Ovary (tissue), 10 donors: ENCODE measurements at places on chromosomes 5 and 9. TPM values are rescaled to one million over a fixed set of nuclear protein-coding genes. Genes with fewer than 3 reads are reported as not detected.

GRCh38 chr9:6616951-6617602 is 28.5 kb downstream of the GLDC start:
- no peak for DNase-seq

- DNase-seq: no peak
Observed at GRCh38 chr5:35856765-35857351, at the start of gene IL7R. IL7R (plus strand) TSS chr5:35856891; CDS start chr5:35856978, 87 bp downstream.

DNA sequence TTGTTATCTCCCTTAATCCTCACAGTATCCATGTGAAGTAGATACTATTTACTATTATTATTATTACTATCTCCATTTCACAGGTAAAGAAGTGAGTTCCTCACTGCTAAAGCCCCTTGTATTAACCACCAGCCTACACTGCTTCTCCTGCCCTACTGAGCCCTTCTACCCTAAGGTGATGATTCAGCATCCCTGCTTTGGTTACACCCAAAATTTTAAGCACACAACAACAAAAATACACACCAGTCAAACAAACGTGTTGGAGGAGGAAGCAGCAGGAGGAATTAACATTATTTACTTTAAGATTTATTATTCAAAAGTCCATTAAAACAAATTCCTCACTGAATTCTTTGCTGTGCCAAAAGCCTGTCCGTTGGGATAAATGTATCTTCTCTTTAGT is 370.2 kb upstream of the BRINP1 start:
- DNase-seq: no peak

- DNase-seq: peak; percentile 11
Observed at GRCh38 chr9:100099722-100100042, 639 bp downstream of the INVS start.

DNA sequence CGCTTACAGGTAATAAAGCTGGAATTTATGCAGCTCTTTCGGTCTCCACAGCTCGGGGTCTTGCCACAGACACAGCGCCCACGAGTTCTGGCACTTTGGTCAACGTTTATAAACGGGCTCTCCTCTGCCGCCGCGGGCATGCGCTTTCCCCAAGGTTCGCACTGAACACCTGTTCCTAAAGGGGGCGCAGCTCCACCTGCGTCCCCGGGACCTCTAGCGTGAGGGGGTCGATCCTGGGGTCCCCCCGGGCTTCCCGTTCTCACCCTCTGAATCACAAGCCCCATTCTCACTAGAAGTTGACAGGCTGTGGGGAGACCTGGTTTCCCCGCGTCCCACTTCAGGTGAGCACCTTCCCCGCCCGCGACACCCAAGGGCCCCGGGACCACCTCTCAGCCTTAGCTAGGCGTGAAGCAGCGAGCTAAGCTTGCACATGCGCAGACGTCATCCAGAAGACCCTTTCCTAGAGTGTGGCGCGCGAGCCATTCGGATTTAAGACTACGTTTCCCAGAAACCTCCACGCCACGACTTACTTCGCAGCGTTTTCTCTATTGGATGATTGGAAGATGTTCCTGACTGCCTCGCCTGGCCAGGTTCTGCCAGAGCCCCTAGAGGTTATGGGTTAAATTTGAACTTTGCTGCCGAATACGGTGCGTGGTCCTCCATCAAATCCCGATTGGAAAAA is 21.3 kb upstream of the ZNF782 start:
- DNase-seq: no peak

DNA sequence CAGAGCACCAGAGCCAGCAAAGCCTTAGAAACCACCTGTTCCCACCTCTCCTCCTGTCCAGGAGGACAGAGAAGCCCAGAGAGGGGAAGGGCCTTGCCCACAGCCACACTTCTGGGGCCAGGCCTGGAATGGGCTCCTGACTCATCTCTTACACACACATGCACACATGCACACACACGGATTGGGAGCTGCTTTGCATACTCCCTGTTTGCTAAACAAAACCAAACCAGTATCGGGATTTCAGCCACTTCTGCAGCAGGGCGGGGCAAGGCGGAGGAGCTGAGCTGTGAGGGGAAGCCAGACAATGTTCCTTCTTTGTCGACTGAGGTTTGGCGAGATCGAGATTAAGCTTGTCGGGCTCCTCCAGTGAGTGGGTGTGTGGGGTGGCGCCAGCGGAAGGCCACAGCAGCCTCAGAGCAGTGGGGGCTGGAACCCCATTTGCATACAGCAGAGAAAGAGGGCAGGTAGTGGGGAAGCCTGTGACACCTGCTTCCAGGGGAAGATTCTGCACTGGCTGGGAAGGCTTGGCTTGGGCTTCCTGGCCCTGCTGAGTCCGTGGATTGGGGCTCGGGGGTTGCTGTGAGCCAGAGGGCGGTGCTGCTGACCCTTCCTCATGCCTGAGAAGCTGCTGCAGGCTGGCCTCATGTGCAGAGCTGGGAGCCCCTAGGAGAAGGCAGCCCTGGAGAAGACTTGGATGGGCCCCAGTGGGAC is 16.1 kb downstream of the GFI1B start:
- no peak for DNase-seq

GRCh38 chr9:110257097-110257841 is 962 bp upstream of the TXN start:
- peak; percentile 17 for DNase-seq

- DNase-seq: no peak
Observed at GRCh38 chr5:97735209-97735608, 552.2 kb upstream of the RIOK2 start.

DNA sequence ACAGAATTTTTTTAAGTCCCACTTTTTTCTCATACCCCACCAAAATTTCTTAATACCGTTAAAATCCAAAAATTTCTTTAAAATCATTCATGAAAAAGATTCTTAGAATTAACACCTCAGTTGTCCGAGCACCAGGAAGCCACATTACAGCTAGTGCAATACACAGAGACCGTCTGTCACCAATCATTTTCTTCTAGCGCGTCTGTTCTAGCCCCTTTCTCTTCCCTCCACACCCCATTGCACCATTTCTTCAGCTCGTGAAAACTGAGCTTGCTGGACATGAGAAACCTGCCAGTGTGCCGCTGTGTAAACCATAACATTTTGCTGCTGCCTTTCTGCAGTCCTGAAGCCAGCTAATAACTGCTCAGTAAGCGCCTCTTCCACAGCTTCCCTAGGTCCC is 5.0 kb downstream of the SFXN1 start:
- no peak for DNase-seq

GRCh38 chr5:134637116-134637721 is 4.6 kb upstream of the SAR1B start:
- no peak for DNase-seq

Gene ACSL6
- total RNA-seq: 0.07 TPM

- no peak for DNase-seq
Observed at GRCh38 chr5:15215056-15215455, 284.9 kb upstream of the FBXL7 start.

DNA sequence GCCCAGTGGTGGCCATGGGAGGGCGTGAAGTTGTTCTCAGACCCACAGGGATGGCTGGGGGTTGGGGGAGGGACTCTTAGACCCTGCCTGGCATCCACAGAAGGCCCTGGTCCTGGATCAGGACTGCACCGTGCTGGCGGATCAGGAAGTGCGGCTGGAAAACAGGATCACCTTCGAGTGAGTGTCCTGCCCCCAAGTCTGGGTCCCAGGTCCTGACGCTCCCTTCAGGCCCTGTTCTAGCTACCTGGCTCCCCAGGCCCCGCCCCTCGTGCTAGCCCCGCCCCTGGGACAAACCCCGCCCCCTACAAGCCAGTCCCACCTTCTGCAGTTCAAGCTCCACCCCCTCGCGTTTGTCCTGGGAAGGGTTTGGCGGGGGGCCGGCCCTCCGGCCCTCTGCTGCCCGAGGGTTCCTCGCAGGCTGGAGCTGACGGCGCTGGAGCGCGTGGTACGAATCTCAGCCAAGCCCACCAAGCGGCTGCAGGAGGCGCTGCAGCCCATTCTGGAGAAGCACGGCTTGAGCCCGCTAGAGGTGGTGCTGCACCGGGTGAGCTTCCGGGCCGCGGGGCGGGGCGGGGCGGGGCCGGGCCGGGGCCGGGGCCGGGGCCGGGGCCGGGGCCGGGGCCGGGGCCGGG is 12.9 kb downstream of the RGS14 start:
- DNase-seq: peak; percentile 77

Gene SPATA9
- total RNA-seq: 0.60 TPM

DNA sequence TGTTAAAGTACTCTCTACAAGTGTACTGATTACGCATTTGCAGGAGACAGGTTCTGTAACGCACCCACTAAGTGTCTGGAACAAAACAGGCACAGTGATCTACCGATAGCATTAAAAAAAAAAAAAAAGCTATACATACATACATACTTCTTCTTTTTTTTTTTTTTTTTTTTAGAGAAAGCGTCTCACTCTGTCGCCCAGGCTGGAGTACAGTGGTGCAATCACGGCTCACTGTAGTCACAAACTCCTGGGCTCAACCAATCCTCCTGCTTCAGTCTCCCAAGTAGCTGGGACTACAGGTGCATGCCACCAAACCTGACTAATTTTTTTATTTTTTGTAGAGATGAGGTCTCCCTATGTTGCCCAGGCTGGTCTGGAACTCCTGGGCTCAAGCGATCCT is 7.6 kb downstream of the KIF24 start:
- DNase-seq: no peak

- DNase-seq: no peak
Observed at GRCh38 chr9:73736270-73736669, 584.6 kb downstream of the ANXA1 start.

- no peak for DNase-seq
Observed at GRCh38 chr5:139458580-139459407, 3.7 kb downstream of the ECSCR start.

Gene PWWP2A
- 48.5 TPM for total RNA-seq

DNA sequence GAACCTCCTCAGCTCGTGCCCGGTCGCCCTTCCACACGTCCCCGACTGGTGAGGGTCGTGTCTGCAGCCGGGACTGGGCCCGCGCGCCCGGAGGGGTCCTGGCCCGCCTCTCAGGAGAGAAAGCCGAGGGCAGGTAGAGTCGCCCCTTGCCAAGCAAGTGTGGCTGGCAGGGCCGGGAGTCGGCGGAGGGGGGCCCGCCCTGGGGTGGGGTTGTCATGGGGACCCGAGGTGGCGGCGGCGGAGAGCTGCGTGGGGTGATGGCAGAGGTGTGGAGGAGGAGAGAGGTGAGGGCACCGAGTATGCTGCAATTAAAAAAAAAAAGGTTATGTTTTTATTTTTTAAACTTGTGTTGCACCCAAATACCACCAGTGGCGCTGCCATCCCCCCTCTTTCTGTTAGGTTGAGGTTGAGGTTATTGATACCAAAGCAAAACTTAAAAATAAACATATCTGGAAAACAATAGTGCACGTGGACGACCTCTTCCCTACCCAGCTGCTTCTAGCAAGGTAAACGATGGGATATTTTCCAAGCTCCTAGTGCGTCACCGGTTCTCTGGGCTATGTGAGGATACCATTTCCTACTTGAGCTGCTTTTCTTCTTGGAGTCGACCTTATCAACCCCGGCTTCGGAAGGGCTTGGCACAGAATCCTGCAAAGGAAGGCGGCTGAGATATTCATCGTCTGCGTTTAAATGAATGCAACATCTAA is 660 bp downstream of the SCAMP1 start:
- DNase-seq: peak; percentile 38

Gene LHX2
- 0.87 TPM for total RNA-seq
